ENCODE measurements at places on chromosomes 11 and 22. TPM values are rescaled to one million over a fixed set of nuclear protein-coding genes. Genes with fewer than 3 reads are reported as not detected.
A peak's percentile ranks its signal among the peaks of the same experiment; 100 is the strongest.

DNA sequence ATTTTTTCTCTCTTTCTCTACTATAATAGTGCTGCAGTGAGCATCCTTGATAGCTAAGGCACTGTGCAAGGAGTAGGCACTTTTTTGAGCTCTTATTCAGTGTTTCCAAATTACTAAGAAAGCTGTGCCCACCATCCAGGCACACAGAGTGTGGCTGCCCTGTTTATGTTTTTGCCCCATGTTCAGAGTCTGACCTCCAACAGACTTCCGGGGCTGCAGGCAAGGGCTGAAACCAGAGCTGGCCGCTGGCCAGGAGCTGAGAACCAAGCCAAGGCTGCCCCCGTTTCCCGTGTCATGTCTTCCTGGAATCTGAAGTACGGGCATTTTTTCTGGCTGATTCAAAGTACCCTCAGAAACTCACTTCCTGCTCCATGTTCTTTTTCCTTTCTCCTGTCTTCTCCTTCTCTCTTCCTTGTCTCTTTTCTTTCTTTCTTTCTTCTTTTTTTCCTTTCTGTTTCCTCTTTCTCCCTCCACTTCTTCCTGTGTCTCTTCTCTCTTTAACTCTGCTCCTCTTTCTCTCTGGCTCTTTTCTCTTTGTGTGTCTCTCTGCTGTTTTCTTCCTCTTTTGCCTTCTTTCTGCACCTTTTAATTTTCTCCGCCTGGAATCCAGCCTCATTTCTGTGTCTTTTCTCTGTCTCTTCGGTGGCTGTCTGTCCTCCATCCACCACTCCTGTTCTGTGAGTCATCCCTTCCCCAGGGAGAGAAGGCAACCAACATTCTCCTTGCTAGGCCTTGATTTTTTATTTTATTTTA lies 17.0 kb upstream of the KCTD14 start:
- peak; percentile 80 for DNase-seq

DNA sequence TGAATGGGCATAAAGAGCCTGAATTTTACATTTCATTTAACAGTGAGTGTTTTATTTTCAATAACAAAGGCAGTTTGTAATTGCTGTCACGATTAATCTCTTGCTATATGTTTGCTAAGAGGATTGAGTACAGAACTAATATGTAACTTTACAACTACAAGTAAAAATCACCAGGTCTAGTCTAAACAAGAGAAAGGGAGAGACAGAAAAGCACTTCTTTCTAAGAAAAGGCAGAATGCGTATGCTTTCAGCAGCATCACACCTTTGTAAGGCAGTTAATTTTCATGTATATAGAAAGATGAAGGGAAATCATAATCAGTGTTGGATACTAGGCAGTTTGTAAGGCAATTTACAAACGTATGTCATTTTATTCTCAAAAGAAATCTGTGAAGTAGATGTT lies 169.8 kb downstream of the NELL1 start:
- DNase-seq: no peak

DNA sequence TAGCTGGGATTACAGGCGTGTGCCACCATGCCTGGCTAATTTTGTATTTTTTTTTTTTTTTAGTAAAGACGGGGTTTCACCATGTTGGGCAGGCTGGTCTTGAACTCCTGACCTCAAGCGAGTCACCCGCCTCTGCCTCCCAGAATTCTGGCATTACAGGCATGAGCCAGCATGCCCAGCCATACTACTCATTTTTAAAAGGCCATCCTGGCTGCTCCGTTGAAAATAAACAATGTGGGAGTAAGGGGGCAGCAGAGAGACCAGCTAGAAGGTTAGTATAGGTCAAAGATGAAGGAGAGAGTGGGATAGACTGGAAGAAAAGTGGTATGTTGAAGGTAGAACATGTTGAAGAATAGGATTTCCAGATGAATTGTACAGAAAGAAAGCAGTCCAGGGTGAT lies 17.6 kb upstream of the LIN7C start:
- DNase-seq: no peak

DNA sequence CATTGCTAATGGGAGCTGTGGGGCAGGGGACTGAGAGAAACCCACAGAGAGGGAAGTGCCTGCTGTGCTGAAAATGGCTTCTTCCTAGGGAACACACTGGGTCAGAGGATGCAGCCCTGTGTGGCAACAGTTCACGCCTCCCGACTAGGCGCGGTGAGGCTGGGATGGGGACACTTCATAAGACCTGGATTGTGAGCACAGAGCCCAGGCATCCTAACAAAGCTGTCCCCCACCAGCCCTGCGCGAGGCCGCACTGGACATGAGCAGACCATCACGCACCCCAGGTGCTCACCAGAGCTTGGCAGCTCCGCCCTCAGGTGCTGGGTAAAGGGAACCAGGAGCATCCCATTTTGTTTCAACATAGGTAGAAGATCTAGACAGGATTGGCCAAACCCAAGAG lies 1.8 kb upstream of the KRTAP5-4 start:
- DNase-seq: no peak

DNA sequence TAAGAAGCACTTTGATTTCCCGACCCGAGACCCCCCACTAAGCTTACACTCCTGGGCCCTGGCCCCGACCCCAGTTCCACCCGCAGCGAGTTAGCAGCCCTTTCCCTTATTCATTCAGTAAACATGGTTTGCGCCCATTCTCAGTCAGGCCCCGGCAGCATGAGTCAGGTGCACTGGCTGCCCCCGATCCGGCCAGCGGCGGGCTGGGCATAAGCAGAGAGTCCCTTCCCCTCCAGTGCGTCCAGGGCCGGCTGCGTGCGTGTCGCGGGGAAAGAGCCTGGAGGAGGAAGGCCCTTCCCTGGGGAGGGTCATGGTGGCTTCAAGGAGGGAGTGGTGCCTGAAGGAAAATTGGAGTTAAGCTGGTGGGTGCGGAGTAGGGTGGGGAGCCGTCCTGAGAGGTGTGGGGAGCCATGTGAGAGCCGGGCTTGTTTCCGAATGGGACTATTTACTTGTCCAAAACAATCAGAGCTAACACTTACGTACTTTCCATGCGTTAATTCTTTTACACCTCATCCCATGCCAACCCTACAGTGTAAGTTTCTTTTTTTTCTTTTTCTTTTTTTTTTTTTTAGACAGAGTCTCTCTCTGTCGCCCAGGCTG lies 657 bp downstream of the IGHMBP2 start:
- peak; percentile 62 for DNase-seq

Gene C11orf86
- total RNA-seq: not detected

GRCh38 chr11:17161515-17161914 lies 46.3 kb downstream of the PIK3C2A start:
- DNase-seq: peak; percentile 67

DNA sequence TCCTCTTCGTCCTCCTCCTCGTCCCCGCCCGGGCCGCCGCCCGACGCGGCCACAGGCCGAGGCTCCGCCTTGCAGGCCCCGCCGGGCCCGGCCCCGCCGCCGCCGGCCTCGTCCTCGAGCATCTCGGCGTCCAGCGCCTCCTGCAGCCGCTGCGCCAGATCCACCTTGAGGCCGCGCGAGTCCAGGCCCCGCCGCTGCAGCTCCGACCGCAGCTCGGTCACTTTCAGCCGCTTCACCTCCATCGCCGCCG lies 417 bp downstream of the HNRNPUL2 start:
- DNase-seq: no peak

Gene FGF3
- total RNA-seq: not detected

GRCh38 chr22:30422481-30423300 lies 2.9 kb upstream of the MTFP1 start:
- DNase-seq: peak; percentile 60

Measured in endothelial cell of umbilical vein (primary cell).